H4 (cell line): ENCODE measurements at places on chromosomes 7 and 10. TPM values are rescaled to one million over a fixed set of nuclear protein-coding genes. Genes with fewer than 3 reads are reported as not detected.

Gene CADPS2
- total RNA-seq = 22.4 and 23.3 TPM in 2 replicates

DNA sequence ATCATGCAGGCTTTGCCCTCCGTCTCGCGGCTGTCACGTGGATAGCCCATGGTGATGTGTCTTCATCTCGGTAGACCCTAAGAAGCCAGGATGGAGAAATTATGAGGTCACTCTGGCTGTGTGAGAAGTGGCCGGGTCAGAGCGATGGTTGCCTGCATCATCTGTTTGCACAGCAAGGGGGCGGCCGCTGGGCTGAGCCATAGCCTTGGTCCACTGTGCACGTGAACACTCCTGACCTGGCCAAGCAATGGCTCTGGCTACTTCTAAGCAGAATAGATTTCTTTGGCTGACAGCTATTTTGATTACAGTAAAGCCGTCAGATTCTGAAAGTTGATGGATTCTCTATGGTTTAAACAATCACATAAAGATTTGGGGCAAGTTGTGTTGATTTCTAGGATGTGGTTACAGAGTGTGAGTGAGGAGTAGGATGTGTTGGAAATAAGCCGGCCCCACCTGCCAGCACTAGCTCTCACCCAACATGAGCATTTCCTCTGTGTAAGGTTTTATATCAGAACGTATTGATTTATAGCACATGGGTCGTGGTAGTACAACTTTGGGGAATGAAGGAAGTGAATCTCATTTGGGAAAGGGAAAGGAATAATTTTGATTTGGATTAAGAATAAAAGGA lies 214.4 kb upstream of the GPR26 start:
- DNase-seq = no peak

GRCh38 chr10:49298983-49299815 lies at the start of gene C10orf71:
Gene C10orf71, plus strand, starts transcription at chr10:49299170. Its CDS starts 23,376 bp downstream, at chr10:49322546.
- DNase-seq = no peak

DNA sequence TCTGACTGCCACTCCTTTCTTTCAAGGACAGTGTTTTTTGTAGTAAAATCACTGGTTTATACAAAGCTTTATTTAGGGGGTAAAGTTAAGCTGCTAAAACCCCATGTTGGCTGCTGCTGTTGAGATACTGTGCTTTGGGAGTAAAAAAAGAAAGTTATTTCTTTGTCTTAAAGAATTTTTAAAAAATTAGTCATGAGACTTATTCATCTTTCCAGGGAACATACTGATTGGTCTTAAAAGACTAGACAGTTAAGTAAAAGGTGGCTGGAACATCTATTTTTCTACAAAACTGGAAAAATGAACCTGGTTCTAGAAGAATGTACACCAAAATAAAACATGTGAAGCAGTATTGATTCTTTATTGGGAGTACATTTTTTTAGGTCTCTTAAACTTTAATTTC lies 20.6 kb downstream of the BBIP1 start:
- no peak for DNase-seq

- no peak for DNase-seq
Observed at GRCh38 chr7:137820677-137821420, 25.9 kb downstream of the DGKI start.

DNA sequence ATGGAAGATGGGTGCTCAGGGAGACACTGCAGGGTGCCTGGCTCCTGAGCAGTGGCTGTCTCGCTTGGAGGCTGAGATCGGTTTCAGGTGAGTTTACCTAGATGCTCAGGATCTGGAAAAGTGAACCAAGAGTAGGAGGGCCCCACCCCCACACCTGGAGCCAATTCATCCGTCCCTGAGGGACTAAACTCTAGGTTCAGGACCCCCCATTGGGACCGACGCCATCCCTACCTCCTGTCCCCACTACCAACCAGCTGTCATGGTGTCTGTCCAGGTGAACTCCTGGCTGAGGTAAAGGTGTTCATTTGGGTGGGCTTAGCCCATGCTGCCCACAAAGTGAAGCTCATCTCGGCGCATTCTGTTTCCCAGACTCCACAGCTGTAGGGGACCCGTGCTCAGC lies 174.6 kb upstream of the PLPP4 start:
- no peak for DNase-seq

- DNase-seq = peak; percentile 24
Observed at GRCh38 chr7:124171068-124171467, 138.2 kb upstream of the TMEM229A start.

- no peak for DNase-seq
Observed at GRCh38 chr7:129074994-129075393, 20.1 kb upstream of the TNPO3 start.

DNA sequence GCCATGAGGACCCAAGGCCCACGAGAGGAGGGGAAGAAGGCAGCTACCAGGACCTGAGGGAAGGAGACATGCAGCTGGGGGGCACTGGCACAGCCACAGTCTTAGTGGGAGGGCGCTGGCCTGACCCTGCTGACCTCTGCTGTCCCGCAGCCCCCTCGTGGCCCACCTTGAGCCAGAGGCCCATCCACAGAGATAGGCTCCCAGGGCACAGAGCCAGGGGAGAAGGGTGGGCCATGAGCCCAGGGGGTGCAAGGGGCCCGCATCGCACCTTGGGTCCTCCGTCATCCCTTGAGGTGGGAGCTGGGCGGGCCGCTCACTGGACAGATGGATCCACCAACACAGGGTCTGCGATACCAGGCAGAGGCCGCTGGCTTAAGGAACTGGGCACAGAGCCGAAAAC lies 387.7 kb upstream of the PFKP start:
- DNase-seq = no peak

DNA sequence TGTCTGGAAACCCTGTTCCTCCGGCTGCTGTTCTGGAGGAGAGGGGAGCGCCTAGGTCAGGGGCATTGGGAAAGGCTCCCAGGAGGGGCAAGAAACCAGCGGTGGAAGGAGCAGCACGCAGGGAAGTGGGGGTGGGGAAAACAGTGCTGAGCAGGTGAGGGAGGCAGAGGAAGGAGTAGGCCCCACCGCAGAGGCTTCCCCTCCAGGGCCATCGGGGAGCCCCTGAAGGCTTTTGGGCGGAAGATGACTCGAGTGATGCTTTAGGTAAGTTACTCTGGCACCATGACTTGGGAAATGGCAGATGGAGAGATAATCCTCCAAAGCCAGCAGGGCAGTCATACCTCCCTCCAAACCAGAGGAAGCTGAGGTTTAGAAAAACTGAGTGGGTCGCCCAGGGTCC lies 106.5 kb upstream of the ANLN start:
- DNase-seq = no peak

DNA sequence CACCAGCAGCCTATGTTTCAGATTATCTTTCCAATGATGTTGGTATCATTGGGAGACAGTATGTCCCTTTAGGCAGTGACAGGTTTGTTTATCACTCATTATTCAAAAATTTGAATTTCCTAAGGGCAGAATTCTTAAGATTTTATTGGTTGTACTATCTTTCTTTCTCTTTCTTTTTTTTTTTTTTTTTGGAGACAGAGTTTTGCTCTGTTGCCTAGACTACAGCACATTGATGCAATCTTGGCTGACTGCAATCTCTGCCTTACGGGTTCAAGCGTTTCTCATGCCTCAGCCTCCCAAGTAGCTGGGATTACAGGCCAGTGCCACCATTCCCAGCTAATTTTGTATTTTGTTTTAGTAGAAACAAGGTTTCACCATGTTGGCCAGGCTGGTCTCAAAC lies 111.2 kb downstream of the PON1 start:
- DNase-seq = no peak

- no peak for DNase-seq
Observed at GRCh38 chr10:112907893-112908292, 42.2 kb upstream of the TCF7L2 start.
